Activated naive CD8-positive, alpha-beta T cell treated with anti-CD3 and anti-CD28 coated beads, Interleukin-2, amount 10 ng/mL, durations not matched to agents 7 days and 5 days (primary cell): ENCODE measurements at places on chromosomes 16 and 17. TPM values are rescaled to one million over a fixed set of nuclear protein-coding genes. Genes with fewer than 3 reads are reported as not detected.

MYOCD gene
- not detected for total RNA-seq

SNAI3 gene
- 15.0 TPM for total RNA-seq

TLCD2 gene
- 0.20 TPM for total RNA-seq

ABCA10 gene
- total RNA-seq: 0.82 TPM

ABCC6 gene
- not detected for total RNA-seq

LGALS9C gene
- total RNA-seq: 6.5 TPM

CA10 gene
- 0.20 TPM for total RNA-seq

CCNF gene
- total RNA-seq: 67.7 TPM

MT2A gene
- total RNA-seq: 115 TPM

CISD3 gene
- total RNA-seq: 37.3 TPM

CSH1 gene
- not detected for total RNA-seq

ABCA8 gene
- total RNA-seq: not detected

SLC6A2 gene
- not detected for total RNA-seq

CFAP97D1 gene
- total RNA-seq: not detected

WNK4 gene
- total RNA-seq: 0.43 TPM

CCL8 gene
- not detected for total RNA-seq

GRCh38 chr17:17693253-17694168 is 12.3 kb downstream of the RAI1 start:
- H3K36me3 ChIP-seq: no peaks in the 10 kb centered on the region
- H3K4me1 ChIP-seq: peaks cover 62% of the 10 kb centered on the region
- H3K27ac ChIP-seq: peak overlapping the region; percentile 94
- peak overlapping the region; percentile 70 for H3K4me3 ChIP-seq
- peak; percentile 41 for DNase-seq
- no peaks in the 10 kb centered on the region for H3K27me3 ChIP-seq

DNA sequence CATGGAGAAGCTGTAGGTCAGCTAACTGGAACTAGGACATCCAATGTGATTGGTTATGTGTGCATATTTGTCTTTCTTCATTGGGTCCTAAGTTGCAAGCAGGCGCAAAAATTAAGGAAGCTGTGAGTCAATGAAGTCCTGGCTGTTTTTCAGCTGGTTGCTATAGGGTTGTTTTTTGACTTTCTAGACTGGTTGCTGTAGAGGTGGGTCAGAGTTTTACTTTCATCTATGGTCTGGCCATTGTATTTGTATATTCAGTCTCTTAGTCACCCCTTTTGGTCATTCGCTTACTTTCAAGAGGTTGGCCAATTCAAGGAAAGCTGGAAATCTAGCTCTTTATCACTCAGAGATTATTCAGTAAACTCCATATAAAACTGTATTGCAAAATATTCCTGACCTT is 62.0 kb upstream of the AMZ2 start:
- no peak overlapping the region for H3K4me3 ChIP-seq
- H3K27me3 ChIP-seq: peaks cover 10% of the 10 kb centered on the region
- DNase-seq: no peak
- peaks cover 41% of the 10 kb centered on the region for H3K4me1 ChIP-seq

GRCh38 chr17:78839235-78839761 is 1.3 kb downstream of the USP36 start:
- H3K27ac ChIP-seq: peak overlapping the region; percentile 94
- peaks cover 9% of the 10 kb centered on the region for H3K36me3 ChIP-seq
- DNase-seq: no peak
- H3K4me1 ChIP-seq: peaks cover 37% of the 10 kb centered on the region
- H3K4me3 ChIP-seq: peak overlapping the region; percentile 92
- no peaks in the 10 kb centered on the region for H3K27me3 ChIP-seq

DNA sequence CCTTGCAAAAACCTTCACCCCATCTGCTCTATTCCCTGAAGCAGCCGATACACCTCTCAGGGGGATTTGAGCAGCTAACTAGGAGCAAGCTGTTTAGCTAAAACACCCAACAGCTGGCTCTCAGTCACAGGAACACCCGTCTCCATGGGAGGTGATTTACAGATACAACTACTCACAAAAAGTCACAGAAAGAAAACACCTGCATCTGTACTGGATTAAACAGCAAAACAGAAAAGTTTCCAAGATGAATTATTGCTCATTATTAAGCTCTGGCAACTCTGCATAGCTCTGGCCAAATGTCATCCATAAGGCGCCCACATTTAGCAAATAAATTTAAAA is 22.3 kb downstream of the GJC1 start:
- peaks cover 18% of the 10 kb centered on the region for H3K27me3 ChIP-seq
- H3K4me3 ChIP-seq: no peak overlapping the region
- no peak overlapping the region for H3K27ac ChIP-seq
- no peaks in the 10 kb centered on the region for H3K4me1 ChIP-seq

- DNase-seq: no peak
- no peaks in the 10 kb centered on the region for H3K27me3 ChIP-seq
- no peak overlapping the region for H3K4me3 ChIP-seq
- no peak overlapping the region for H3K27ac ChIP-seq
- peaks cover 27% of the 10 kb centered on the region for H3K36me3 ChIP-seq
Observed at GRCh38 chr16:2769100-2769529, 8.0 kb downstream of the ELOB start.

GRCh38 chr16:46743232-46743719 is 4.9 kb downstream of the MYLK3 start:
- H3K36me3 ChIP-seq: no peaks in the 10 kb centered on the region
- H3K27me3 ChIP-seq: peaks cover 4% of the 10 kb centered on the region
- peak overlapping the region; percentile 66 for H3K4me3 ChIP-seq

- H3K36me3 ChIP-seq: no peaks in the 10 kb centered on the region
- no peak overlapping the region for H3K27ac ChIP-seq
Observed at GRCh38 chr17:78307887-78308638, 51.8 kb downstream of the SOCS3 start.

DNA sequence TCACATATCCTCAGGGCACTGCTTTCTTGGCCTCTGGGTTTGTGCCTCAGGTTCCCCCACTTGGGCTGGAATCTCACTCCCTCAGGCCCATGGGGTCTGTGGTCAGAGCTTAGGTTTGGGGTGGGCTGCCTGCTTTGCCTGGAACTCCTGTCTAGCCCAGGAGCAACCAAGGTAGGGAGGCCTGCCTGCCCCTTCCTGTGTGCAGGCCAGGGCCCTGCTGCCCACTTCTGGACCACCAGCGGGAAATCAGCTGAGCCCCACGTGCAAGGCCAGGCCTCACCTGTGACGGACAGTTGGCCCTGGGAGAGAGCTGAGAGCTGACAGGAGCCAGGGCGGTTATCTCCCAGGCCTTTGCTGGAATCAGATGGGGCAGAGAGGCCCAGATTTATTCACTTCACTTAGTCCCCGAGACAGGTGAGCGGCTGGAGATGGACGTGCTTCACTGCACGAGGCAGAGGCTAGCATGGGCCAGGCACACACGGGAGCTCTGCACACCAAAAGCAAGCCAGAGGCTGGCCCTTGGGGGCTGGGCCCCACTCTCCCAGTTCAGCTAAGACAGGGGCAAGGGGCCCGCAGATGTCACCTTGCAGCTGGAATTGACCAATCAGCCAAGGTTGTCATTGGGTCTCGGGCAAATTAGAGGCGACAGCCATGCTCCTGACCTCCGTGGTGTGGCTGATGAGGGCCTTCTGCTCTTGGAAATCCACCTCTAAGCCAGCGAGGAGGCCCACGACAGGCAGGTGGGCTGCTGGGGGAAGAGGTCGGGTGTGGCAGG is 49.9 kb upstream of the DOC2B start:
- peaks cover 2% of the 10 kb centered on the region for H3K27me3 ChIP-seq
- no peak overlapping the region for H3K4me3 ChIP-seq
- H3K27ac ChIP-seq: no peak overlapping the region

DNA sequence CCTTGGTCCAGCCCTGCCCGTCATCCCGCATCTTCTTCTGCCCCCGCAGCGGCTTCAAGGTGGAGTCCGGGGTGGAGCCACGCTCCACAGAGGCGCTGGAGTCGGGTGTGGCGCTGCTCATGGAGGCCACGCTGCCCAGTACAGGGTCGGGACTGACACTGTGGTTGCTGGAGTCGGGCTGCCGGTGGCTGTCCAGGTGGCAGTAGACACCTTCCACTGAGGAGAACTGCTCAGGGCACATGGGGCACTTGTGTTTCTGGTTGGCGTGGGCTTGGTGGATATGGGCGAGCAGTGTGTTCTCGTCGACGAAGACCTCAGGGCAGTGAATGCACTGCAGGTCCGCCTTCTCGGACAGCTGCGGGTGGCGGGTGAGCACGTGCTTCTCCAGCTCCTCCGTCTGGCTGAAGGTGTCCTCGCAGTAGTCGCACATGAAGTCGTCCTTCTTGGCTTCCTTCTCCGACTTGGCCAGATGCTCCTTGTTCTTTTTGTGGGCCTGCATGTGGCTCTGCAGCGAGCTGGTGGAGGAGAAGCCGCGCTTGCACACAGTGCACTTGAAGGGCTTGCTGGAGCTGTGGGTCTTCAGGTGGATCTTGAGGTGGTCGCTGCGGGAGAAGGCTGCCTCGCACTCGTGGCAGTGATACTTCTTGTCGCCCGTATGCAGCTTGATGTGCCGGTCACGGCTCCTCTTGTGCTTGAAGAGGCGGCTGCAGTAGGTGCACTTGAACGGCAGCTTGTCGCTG is 217.8 kb downstream of the ZNF423 start:
- H3K27ac ChIP-seq: no peak overlapping the region
- H3K4me3 ChIP-seq: no peak overlapping the region
- DNase-seq: no peak
- H3K36me3 ChIP-seq: no peaks in the 10 kb centered on the region

GRCh38 chr17:3400055-3400454 is 1.8 kb upstream of the OR1E1 start:
- H3K4me1 ChIP-seq: no peaks in the 10 kb centered on the region
- H3K4me3 ChIP-seq: no peak overlapping the region
- no peak for DNase-seq

GRCh38 chr17:74745548-74746177 is 2.8 kb upstream of the NHERF1 start:
- no peaks in the 10 kb centered on the region for H3K27me3 ChIP-seq
- H3K27ac ChIP-seq: no peak overlapping the region
- H3K4me3 ChIP-seq: no peak overlapping the region
- H3K36me3 ChIP-seq: peaks cover 17% of the 10 kb centered on the region
- peaks cover 58% of the 10 kb centered on the region for H3K4me1 ChIP-seq

DNA sequence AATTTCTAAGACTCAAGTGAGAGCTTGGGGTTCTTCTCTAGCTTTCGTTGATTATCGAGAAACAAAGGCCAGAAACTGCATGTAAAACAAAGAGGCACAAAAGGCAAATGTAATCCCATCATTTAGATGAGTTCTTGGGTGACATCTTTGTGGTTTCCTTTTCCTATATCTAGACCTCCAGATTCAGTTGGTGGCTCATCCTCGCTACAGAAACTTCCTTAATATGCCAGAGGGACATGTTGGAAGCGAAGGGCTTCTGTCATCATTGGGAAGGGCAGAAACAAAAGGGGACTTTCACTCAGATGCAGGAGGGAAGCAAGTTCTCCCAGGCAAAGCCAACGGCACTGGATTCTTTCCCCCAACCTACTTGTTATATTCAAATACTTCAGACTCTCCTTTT is 150.6 kb upstream of the ZFHX3 start:
- no peak overlapping the region for H3K4me3 ChIP-seq
- H3K27ac ChIP-seq: no peak overlapping the region
- peaks cover 4% of the 10 kb centered on the region for H3K27me3 ChIP-seq
- no peaks in the 10 kb centered on the region for H3K36me3 ChIP-seq
- no peaks in the 10 kb centered on the region for H3K4me1 ChIP-seq

DNA sequence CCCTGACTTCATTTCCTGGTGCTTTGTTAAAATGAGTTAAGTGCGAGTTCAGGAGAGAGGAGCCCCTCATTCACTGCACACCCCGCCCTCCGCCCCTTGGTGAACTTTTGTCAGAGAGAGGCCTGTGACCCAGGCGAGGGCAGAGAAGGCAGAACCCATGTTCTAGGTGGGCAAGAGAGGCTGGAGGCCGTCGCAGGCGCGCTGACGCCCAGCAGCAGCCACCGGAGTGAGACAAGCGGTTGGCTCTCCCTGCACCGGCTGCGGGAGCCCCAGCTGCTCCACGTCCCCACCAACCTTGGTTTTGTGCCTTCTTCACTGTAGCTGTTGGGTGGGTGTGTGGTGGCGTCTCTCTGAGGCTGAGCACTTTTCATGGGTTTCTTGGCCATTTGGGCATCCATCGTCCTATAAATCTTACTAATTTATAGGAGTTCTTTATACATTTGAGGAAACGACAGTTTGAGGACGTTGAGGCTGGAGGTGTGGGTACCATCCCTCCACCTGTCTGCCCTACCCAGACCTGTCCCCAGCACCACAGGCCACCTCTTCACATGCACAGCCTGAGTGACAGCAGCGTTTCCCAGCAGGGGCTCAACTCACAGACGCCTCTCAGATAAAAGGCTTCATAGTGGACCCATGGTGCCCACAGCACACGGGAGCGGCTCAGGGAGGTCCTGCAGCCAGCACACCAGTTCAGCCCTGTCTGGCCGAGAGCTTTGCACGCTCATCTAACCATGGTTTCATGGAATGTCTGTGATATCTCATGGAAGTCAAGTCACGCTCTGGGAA is 45.2 kb upstream of the CBFA2T3 start:
- peaks cover 9% of the 10 kb centered on the region for H3K4me1 ChIP-seq
- peaks cover 11% of the 10 kb centered on the region for H3K36me3 ChIP-seq
- H3K27ac ChIP-seq: no peak overlapping the region
- H3K27me3 ChIP-seq: peaks cover 2% of the 10 kb centered on the region
- H3K4me3 ChIP-seq: no peak overlapping the region

- no peak overlapping the region for H3K4me3 ChIP-seq
- no peak for DNase-seq
Observed at GRCh38 chr17:30101686-30102390, 14.8 kb upstream of the NSRP1 start.

DNA sequence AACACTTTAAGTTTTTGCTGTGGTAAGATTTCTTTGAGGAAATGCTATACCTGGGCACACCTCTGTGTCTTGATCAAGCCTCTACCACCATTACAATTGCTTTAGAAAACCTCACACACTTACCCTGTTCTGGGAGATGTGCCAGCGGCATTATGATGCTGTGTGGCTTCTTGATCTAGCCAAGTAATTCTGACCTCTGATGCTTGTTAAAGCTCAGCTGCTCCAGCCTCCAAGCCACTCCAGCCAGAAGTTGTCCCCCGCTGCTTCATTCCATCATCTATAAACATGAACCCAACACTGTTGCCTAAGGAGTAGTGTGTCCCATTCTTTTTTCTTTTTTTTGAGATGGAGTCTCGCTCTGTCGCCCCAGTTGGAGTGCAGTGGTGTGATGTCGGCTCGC is 60.1 kb downstream of the CYLD start:
- peaks cover 15% of the 10 kb centered on the region for H3K36me3 ChIP-seq
- DNase-seq: no peak
- no peaks in the 10 kb centered on the region for H3K27me3 ChIP-seq
- H3K4me3 ChIP-seq: no peak overlapping the region
- H3K27ac ChIP-seq: no peak overlapping the region
- peaks cover 12% of the 10 kb centered on the region for H3K4me1 ChIP-seq

DNA sequence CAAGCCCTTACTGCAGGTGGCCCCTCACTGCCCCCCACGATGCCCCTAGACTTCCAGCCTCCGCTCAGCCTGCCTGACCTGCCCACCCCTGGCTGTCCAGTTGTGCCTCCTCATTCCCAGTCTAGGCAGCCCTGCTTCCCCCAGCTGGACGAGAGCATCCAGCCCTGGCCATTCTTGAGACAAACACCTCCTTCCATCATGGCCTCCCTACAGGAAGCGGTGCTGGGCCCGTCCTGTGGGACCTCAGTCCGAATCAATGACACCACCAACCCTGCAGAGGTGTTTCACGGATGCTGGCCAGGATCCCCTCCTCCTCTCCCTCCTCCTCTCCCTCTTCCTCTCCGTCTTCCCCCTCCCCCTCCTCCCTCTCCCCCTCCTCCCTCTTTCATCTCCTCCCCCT is 28.3 kb downstream of the CCDC40 start:
- no peaks in the 10 kb centered on the region for H3K36me3 ChIP-seq
- no peak overlapping the region for H3K27ac ChIP-seq
- no peak for DNase-seq
- no peaks in the 10 kb centered on the region for H3K4me1 ChIP-seq
- H3K27me3 ChIP-seq: peaks cover 3% of the 10 kb centered on the region
- no peak overlapping the region for H3K4me3 ChIP-seq
